Suprapubic skin (tissue), 4 donors: ENCODE measurements at places on chromosomes 1 and 21.

GRCh38 chr1:41889506-41890414, 29.0 kb downstream of the HIVEP3 start:
- no peak for DNase-seq

DNA sequence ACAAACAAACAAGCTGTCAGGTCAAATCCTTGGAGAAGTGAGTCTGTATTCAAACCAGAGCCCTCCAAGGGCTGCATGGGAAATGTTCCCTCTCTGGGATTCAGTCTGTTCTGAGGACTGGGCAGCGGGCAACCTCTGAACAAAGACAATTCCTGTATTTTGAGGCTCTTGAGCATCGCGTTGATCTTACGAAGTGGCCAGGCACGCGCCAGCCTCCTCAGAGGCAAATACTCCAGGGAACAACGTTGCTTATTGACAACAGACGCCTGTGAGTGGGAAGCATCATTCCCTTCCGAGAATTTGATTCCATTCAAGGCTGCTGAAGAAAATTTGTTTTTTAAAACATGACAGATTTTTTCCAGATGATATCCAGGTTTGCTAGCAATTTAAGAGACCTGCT, 20.0 kb upstream of the TACSTD2 start:
- DNase-seq, result no peak

GRCh38 chr1:7346070-7346596, 425.0 kb upstream of the VAMP3 start:
- no peak for DNase-seq

- no peak for DNase-seq
Observed at GRCh38 chr1:111955755-111956154, 33.7 kb downstream of the KCND3 start.
